Fibroblast of the conjunctiva (primary cell): ENCODE measurements at places on chromosomes 13 and 19.

DNA sequence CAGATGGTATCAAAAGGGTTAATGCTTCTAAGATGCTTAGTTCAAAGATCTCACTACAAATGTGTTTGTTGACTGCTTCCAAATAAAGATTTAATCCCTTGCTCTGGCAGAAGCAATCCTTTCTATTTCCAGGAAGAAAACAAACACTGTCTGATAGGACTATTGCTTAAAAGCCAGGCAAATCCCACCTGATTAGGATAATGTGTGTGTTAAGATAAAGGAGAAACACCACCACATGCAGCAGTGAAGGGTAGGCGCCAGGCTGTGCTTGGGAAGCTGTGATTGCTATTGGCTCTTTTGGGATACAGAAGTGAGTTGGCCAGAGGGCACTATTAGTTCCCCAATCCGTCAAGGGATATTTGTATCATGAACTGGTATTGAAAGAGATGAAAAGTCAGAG is 62.8 kb upstream of the LRCH1 start:
- DNase-seq: no peak

GRCh38 chr13:92346046-92346445 is 880.6 kb upstream of the GPC6 start:
- no peak for DNase-seq

- peak; percentile 99 for DNase-seq
Measured at GRCh38 chr19:38658462-38659306, 11.2 kb downstream of the ACTN4 start.

- no peak for DNase-seq
Measured at GRCh38 chr13:39963612-39964011, 308.1 kb downstream of the COG6 start.

GRCh38 chr19:3274942-3275582 is 50.6 kb downstream of the CELF5 start:
- DNase-seq: no peak

DNA sequence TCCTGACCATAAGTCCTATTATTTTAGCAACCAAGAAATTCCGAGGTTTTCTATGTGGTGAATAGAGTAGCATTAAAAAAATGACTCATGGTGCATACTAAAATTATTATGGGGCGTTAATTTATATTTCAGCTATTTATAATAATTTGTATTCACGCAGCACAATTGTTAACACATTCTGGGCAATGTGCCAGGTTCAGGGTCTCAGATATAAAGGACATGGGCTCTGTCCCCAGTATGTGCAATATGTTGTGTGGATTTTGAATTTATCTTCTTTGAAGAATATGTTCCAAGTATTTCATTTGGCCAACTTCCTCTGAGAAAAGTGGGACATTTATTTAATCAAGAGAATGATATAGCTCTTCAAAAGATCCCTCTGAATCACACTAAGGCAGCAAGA is 1434.7 kb upstream of the PRR20A start:
- no peak for DNase-seq
